Fibroblast of mammary gland (primary cell): ENCODE measurements at places on chromosomes 11 and 22.

- DNase-seq, result no peak
These were observed 9.6 kb downstream of the PLEKHA7 start for GRCh38 chr11:17004486-17005148.

GRCh38 chr22:26404851-26405421 is 24.1 kb upstream of the ASPHD2 start:
- DNase-seq, result peak; percentile 8

GRCh38 chr11:82270870-82271269 is 462.8 kb downstream of the FAM181B start:
- no peak for DNase-seq

- DNase-seq, result no peak
These were observed 171.5 kb downstream of the MN1 start for GRCh38 chr22:27629908-27630673.

DNA sequence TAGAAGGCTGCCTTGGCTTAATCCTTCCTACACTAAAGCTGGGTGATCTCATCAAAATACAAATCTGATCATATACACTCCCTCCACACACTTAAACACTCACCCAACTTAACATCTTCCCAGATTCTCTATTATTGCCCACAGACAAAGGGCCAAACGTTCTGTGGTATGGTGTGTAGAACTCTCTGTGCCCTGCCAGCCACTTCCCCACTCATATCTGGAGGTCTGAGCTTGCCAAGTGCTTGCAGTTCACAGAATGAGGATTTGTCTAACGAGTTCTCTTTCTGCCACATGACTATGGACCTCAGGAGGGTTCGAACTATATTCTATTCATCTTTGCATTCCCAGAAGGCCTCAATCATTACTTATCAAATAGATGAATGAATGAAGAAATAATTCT is 77.6 kb downstream of the MPPED2 start:
- no peak for DNase-seq

- no peak for DNase-seq
These were observed 38.9 kb downstream of the NTM start for GRCh38 chr11:131409345-131409744.

DNA sequence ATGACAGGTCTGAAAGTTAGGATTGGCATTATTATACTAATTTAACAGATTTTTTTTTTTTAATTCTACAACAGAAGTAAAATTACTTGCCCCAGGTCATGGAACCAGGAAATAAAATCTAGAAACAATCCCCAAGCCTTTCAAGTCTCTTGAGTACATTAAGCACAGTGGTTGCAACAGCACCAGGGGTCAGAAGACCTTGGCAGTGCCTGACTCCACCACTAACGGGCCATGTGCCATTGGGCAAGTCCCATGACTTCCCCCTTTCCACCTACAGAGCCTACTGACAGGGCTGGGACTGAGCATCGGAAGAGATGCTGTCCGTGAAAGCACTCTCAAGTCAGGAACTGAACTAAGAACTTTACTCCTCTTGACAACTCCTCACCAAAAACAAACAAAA is 98.6 kb upstream of the AKIP1 start:
- DNase-seq, result peak; percentile 73

- DNase-seq, result no peak
These were observed 12.4 kb downstream of the ADM start for GRCh38 chr11:10317151-10317755.

DNA sequence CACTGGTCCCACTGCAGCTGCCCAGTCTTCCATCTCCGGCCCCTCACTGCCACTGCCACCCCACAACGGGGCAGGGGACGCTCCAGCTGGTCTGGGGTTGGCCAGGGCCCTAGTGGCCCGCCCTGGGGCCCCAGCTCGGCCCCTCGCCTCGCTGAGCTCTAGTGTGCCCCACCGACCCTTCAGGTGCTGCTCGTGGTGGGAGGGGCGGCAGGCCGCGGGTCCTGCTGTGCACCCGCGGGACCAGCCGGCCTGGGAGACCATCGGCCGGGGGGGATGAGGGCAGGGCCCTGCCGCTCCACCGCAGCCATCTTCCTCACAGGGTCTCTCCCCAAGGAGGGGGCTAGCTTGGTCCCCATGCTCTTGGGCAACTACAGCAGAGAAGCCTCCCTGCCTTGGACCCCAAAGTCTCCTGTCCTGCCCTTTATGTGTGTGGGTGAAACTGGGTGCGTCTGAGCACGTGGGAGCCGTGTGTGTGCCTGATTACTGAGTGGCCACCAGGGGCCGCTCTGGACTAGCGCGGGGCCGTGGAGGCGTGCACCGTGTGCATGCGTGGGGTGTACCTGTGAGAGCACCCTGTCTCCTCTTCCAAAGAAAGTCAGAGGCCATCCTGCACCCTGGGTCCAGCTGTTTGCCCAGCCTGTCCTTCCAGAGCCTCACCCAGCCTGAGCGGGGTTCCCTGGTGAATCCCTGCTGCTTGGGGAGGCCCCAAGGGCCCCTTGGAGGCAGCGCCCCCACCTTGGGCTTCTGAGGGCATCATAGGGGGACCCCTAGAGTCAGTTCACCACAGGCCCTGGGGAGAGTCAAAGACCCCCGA is 6.0 kb upstream of the ACR start:
- DNase-seq, result peak; percentile 44

DNA sequence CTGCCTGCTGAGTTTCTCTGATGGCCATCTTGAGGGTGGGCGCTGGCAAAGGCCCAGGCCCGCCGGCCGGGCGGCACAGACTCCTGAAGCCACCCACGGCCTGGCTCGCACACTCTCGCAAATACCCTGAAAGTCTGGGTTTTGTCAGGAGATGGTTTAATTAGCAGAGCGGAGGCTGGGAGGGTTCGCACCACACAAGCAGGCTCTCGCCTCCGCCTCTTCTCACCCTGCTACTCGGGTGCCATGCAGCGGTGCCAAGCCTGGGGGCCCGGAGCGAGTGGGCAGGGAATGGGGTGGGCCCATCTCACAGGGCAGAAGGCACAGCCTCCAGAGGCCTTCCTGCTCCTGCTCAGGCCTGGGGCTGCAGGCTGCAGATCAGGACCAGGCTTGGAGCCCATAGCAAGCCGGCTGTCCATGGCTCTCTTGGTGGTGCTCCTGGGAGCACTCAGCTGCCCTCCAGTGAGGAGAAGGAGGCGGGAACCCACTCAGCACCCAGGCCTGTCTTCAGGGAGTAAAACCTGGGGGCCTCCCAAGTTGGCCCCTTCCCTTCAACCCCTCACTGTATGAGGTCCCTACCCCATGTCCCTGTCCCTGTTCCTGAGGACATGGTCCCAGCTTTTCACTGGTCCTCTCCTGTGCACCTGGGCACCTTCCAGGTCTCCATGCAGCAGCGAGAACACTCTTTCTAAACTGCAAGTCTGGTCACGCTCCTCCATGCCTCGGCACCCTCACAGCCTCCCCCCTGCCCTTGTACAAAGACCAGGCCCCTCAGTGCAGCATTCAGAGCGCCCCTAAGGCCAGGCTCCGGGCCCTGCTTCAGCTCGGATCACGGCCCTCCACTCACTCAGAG is 62.0 kb downstream of the FLRT1 start:
- no peak for DNase-seq
